Activated T-cell treated with anti-CD3 and anti-CD28 coated beads, Interleukin-2, amount 50 U/mL, for 72 hours (primary cell): ENCODE measurements at places on chromosomes 3 and 15. TPM values are rescaled to one million over a fixed set of nuclear protein-coding genes. Genes with fewer than 3 reads are reported as not detected.

DNA sequence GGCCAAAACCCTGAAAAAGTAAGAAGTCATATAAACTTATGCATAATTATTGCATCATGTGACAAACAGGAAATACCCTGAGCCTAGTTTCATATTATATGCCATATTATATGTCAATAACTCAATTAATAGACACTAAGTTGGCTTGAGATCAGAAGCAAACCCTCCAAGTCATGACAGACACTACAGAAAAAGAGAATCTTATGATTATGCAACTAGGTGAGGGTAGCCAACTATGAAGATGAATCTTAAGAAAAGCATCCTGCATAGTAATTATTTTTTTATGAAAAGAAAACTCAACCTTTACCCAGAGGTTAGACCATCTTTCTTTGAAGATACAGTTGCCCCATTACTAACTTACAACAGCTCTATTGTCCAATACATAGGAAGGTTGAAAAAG is 192.4 kb upstream of the VEPH1 start:
- no peak for DNase-seq

- DNase-seq = no peak
Observed at GRCh38 chr3:194817936-194818335, 132.3 kb downstream of the FAM43A start.

DNA sequence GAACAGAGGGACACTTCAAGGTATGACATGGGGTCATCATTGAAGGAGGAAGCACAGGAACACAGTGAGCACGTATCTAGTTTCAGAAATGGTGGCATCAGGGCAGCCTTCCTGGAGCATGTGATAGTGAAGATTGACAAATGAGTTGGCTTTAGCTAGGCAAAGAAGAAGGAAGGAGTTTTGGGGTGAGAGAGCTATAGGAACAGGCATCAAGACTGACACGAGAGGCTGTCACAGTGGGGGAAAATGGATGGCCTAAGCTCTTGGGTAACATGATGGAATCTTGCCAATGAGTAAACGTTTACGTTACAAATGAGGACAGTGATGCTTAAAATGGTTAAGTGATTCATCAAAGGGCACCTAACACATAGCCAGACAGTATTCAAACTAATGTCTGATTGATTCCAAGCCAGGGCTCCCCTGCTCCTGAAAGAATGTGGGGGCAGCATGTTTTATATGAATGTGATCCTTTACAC is 23.1 kb upstream of the GPR171 start:
- DNase-seq = peak; percentile 46

GRCh38 chr3:154718053-154718452 is 288.1 kb upstream of the GPR149 start:
- DNase-seq = no peak

DNA sequence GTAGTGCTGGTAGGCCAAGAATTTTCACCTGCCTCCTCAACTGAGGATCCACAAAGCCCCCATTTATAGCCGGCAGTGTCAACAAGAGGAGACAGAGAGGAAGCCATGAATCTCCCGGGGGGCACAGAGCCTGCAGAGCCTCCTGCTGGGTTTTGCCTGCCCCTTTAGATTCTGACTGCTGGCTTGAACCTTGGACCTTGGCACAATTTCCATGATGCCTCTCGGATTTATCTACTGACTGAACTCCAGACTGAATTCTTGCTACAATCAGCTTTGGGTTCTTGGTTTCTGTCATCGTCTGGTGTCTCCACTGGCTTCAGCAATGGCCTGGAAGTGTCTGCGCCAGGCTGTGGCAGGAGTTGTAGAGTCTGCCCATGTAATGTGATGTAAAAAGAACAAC is 80.7 kb downstream of the GPR156 start:
- DNase-seq = no peak

- DNase-seq = no peak
Observed at GRCh38 chr15:42553554-42553953, 4.9 kb downstream of the HAUS2 start.

DNA sequence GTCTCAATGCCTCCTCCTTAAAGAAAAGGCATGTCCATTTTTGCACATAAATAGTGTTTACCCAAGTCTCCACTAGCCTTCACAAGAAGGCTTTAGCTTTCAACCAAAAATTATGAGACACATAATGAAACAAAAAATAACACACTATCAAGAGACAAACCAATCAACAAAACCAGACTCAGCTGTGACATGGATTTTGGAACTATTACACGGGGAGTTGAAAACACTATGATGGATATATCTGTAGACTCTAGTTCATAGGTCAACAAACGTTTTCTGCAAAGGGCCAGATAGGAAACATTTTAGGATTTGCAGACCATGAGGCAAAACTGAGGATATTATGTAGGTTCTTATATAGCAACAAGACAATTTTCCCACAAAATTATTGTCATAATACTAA is 24.9 kb downstream of the MYL3 start:
- no peak for DNase-seq

DNA sequence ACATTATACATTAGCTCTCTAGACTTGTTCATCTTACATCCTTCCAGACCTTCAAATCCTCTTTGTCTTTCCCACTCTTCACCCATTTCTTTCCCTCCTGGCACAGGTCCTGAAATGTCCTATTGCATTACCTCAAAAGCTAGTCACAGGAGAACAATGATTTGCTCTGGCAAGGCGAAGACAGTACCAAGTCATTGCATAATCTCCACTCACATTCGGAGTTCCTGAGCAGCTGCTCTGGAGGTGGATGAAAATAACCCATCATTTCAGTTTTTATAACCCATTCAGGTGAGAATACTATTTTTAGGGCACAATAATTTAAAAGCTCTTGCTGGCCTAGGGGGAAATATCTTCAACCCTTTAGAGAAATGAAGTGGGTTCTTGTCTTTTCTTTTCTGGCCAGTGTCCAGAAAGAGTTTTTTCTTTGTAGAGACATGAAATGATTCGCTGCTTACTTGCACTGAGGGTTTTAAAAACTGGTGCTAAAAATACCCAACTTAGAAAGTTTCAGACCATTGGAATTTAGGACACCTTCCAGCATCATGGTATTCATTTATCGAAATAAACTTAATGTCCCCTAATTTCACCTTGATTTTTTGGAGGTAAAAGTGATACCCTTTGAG is 23.4 kb upstream of the DYNC1LI1 start:
- DNase-seq = no peak

The TEX9 gene
- 1.2 TPM for total RNA-seq

The ITIH1 gene
- not detected for total RNA-seq

The BOC gene
- 0.19 TPM for total RNA-seq

The GOLGA6L10 gene
- total RNA-seq = 2.6 TPM

The CRYBG3 gene
- total RNA-seq = 4.0 TPM

The UROC1 gene
- not detected for total RNA-seq
